Activated T-cell treated with anti-CD3 and anti-CD28 coated beads, Interleukin-2, amount 50 U/mL, for 24 hours (primary cell): ENCODE measurements at places on chromosomes 16 and 17.

DNA sequence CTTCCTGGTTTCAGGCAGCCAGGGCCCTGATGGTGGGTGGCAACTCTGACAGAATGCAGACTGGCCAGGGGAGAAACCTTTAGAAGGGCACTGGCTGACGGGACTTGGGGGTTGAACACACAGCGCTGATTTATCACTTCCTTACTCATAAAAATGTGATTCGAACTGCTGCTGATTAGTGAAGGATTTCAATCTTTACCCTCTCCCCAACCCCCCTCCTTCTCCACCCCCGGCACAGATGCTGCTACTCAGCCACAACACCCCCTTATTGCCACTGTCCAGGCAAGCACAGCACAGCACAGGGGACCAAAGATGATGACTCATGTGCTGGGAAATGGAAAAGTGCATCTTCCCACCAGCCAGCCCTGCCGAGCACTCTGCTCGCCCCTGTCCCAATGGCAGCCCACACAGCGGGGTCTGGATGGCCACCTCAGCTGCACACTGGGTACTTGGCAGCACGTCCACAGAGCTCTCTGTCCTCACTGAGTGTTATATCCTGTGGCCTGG, 70.1 kb downstream of the SMG6 start:
- DNase-seq, result no peak

- DNase-seq, result no peak
Measured at GRCh38 chr16:25370541-25370940, 112.9 kb upstream of the ZKSCAN2 start.

DNA sequence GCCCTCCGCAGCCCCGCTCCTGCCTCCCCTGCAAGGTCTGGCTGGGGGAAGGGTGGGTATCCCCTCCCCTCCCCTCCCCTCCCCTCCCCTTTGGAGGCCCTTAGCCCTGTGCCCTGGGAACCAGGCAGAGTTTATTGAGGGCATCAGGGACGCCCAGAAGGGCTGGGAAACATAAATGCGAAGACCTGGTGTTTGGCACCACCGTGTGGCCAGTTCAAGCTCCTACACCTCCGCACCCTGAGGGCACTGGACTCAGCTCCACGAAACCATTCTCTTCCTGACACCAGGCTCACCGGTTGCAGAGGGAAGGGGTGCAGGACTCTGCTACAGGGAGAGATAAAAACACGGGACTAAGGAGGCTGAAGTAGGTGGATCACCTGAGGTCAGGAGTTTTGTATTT, 1.0 kb upstream of the AIPL1 start:
- DNase-seq, result peak; percentile 72

DNA sequence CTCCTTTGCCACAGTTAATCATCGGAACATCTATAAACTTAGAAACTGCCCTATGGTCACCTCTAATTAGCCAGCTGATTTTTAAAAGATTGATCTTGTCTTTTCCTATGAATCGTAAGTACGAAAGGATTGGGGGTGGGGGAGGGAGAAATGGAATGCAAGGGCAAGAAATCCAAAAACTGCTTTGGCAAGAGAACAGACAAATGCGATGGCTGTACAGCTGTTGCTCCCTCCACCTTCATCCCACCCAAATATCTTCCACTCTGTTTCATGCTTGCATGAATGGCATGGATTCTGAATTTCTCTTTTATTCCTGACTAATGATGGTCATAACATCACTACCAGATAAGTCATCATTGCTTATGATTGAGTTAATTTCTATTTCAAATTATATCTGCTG, 165.7 kb downstream of the STX8 start:
- no peak for DNase-seq

DNA sequence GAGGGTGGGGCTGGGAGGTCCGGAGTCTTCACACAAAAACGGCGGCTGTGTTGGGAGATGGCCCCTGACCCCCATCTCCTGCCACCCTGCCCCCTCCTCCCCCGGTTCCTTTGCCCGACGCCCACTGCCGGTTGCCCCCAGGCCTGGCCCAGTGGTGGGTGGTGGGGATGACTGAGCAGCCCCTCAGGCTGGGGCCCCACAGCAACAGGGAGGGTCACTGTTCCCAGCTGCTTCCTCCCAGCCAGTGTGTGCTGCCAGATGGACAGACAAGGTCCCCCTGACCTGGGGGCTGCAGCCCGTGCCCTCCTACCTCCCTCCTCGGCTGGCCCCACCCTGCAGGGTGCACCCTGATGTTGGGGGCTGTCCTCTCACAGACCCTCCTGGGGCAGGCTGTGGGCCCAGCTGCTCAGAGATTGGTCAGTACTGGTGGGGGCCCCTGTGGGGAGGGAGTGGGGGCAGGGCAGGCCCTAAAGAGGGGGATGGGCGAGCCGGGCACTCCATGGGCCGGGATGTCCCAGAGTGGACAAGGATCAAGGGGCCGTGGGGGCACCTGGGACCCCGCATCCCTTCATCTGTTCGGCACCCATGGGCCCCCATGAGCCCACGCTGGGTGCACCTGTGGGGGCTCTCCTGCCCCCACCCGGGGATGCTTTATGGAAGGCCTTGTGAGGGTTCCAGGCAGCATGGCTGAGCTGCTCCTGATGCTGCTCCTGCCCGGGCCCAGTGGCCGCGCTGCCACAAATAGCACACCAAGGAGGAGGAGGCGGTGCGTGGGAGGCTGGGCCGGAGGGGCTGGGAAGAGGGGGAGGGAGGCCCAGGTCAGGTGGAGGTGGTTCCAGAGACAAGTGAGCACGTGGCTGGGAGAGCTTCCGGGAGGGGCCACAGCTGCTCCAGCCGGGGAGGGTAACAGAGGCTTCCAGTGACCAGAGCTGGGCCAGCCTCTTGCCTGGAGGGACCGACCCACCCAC, 5.1 kb downstream of the C1QTNF8 start:
- DNase-seq, result no peak

DNA sequence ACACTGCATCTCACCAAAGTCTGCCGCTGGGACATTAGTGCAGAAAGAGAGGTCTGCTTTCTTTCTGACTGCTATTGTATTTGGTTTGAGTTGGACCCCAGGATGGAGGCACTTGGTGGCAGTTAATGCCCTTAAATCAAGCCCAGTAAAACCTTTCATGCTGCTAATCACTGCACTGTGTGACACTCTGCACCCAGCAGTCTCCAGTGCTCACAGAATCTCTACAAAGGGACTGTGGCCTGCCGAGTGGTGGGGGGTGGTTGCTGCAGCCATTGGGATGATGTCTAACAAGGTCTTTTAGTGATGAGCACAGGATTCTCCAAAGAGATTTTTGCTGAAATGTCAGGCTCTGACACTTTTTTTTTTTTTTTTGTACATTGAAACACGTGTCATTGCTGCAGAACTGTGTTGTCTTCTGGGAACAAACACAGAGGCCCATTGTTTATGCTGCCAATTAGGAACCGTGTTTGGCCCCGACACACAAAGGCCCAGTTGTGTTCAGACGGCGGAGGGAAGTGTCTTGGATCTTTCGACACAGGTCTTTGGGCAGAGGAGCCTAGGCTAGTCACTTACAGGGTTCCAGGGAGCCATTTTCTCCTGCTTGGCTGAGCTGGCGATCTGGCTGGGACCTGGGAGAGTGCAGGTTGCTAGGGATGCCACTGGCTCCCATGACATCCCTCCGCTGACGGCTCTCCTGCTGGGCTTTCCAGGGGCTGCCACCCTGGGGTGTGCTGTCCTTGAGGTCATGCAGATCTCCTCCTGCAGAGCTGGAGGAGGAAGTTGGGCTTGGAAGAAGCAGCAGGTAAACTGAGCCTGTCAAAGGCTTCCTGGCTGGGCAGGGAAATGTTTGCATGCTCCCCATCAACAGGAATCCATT, 16.2 kb upstream of the TNRC6C start:
- DNase-seq, result no peak

- no peak for DNase-seq
Measured at GRCh38 chr17:51054748-51055147, 65.9 kb downstream of the SPAG9 start.

DNA sequence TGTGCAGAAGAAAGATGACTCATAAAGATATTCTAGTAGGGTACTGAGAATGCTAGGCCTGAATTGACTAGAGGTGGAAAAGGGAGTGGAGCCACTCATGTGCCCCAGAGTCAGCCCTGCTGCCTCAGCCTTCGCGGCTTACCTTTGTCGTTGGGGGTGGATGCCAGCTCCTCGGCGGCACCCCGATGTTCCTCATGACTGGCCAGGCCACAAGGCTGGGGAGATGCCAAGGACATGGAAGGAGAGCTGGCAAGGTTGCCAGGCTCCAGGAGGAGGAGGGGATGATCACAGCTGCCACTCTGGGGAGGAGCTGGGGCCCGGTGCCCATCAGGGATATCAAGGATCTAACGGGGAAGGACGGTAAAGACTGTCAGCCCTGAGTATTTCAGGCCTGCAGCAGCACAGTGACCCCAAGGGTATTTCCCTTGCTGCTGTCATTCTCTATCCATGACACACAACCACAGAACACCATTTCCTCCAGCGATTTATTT, 9.7 kb upstream of the SLC35B1 start:
- DNase-seq, result peak; percentile 58

DNA sequence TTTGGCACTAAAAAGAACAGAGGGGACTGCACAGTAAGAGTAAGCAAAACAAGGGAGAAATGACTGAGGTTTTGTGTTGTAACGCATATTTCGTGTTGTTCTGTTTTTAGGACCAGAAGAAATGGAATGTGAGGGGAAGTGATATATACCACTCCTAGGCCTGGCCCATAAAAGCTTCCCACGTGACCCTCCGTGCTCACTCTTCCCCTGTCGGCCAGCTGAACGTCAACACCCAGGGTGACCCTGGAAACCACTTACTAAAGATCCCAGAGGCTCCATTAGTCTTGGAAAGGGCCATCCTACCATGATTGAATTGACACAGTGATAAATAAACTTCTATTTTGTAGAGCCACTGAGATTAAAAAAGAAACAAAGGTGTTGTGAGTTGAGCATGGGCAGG, 79.8 kb downstream of the HELZ start:
- no peak for DNase-seq

- DNase-seq, result no peak
Measured at GRCh38 chr16:48498769-48499631, 111.0 kb downstream of the N4BP1 start.

- DNase-seq, result no peak
Measured at GRCh38 chr16:3171181-3171854, 16.7 kb upstream of the OR1F1 start.

- DNase-seq, result no peak
Measured at GRCh38 chr17:43367737-43368242, 31.0 kb upstream of the ARL4D start.

GRCh38 chr17:73889439-73889838, 245.2 kb upstream of the SDK2 start:
- DNase-seq, result no peak

- no peak for DNase-seq
Measured at GRCh38 chr16:76280421-76281215, 3.4 kb downstream of the CNTNAP4 start.

- DNase-seq, result no peak
Measured at GRCh38 chr16:1642148-1642547, 30.0 kb downstream of the CRAMP1 start.

GRCh38 chr17:75913537-75914210, 9.0 kb upstream of the MRPL38 start:
- DNase-seq, result no peak

- no peak for DNase-seq
Measured at GRCh38 chr16:85465328-85466303, 147.5 kb upstream of the GSE1 start.

GRCh38 chr16:3656491-3657468, 2.3 kb downstream of the DNASE1 start:
- DNase-seq, result no peak

GRCh38 chr17:2398655-2399571, 1.9 kb downstream of the MNT start:
- peak; percentile 75 for DNase-seq

DNA sequence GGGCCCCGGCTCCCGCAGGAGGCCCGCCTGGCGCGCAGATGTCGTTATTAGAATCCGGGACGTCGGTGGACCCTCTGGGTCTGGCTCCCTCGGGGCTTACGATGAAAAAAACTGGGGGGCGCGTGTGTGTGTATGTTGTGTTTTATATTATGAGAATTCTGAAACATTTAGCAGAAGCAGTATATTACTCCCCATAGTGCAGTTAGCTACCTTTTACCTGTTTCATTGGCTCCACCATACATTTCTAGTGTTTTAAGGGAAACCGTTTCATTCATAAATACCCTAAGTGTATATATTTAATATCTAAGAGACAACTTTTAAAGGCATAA, 486 bp upstream of the DNAJA2 start:
- no peak for DNase-seq

GRCh38 chr17:73338566-73339197, 26.9 kb upstream of the CDC42EP4 start:
- DNase-seq, result no peak

DNA sequence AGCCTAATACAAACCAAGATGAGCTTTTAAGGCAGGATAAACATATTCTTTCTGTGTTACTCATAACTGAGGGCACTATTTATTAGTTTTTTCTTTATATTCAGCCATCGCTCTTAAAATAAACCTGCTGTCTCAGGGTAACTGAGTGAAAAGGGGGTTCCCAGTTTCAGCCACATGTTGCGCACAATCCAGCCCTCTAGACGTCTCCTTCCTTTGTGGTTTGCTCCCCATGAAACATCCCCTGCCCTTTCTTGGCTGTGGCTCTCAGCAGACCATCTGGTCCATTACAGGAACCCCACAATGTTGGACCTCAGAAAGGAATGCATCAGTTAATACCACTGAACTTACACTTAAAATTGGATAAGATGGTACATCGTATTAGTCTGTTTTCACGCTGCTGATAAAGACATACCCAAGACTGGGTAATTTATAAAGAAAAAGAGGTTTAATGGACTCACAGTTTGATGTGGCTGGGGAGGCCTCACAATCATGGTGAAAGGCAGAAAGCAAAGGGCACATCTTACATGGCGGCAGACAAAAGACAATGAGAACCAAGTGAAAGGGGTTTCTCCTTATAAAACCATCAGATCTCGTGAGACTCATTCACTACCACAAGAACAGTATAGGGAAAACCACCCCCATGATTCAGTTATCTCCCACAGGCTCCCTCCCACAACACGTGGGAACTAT, 12.6 kb upstream of the IL21R start:
- no peak for DNase-seq

DNA sequence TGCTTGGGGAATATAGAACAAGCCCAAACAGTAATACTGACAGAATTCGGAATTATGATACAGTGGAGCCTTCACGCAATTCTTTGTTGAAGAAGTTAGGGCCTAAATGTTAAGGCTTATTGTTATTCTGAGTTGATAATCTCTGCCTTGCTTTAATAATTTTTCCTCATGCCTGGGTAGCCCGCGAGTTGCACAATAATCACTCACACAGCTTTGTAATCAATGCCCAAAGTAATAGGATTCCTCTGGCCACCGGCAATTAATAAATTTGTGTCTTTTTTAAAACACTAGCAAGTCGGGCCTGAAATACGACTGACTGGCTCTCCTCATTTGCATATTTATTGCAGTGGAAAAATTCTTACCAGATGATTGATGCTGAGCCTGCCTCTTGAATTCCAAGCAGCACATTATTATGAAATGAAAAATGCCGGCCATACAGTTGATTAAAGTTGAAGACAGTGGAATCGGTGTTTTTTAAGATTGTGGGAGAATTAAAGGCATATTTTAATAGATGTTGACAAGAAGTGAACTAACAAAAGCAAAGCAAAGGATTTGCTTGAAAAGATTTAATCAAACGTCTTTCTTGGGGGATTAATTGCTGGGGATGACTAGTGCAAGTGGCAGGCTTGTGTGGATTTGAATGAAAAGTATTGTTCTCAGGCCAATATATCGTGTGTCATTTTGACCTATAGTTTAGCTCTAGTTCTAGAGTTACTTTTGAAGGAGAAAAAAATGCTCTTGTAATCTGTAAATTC, 30.2 kb downstream of the AATF start:
- no peak for DNase-seq

- DNase-seq, result peak; percentile 37
Measured at GRCh38 chr16:16992975-16993765, 477.6 kb downstream of the XYLT1 start.

GRCh38 chr16:87145181-87146176, 171.7 kb downstream of the C16orf95 start:
- DNase-seq, result no peak
